HCEC 1CT (cell line): ENCODE measurements at places on chromosomes 11 and 22.

- no peak for DNase-seq
Observed at GRCh38 chr11:120527111-120527761, 15.7 kb downstream of the GRIK4 start.

- no peak for DNase-seq
Observed at GRCh38 chr11:34640050-34640923, 19.4 kb downstream of the EHF start.

GRCh38 chr11:19952911-19953310, 207.4 kb downstream of the DBX1 start:
- DNase-seq, result no peak

GRCh38 chr11:128208329-128209137, 378.8 kb downstream of the ETS1 start:
- DNase-seq, result peak; percentile 88
